ENCODE measurements at places on chromosomes 2 and 18.

GRCh38 chr2:47208852-47209606 is 53.9 kb upstream of the STPG4 start:
- DNase-seq, result no peak

DNA sequence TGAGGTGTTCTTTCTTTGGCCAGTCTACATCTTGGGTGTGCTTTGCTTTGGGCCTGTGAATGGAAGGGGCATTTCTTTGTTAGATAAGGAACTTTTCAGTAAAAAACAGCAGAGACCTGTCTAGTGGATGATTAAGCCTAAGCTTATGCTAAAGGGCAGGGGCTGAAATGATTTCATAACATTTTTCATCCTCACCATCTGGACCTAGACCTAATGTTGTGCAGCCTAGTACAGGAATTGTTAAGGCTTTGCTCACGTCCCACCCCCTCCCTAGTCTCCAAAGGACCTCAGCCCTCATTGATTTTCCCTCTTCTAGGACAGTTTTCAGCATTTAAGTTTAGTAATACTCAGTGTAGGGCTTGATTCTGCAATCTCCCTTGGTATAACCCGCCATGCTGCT is 111.8 kb downstream of the PRKCE start:
- no peak for DNase-seq

DNA sequence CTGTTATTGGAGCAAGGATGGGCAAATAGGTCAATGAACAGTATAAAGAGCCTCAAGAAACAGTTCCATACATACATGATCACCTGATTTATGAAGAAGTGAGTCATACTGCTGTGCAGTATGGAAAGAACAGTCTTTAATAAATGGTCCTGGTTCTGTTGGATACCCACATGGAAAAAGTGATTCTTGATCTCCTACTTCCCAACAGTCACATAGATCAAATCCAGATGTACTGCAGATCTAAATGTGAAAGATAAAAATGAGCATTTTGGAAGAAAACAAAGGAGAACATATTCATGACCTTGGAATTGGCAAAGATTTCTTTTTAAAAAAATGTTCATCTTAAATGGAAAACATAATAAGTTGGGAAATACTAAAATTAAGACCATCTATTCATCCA is 75.8 kb downstream of the CCDC148 start:
- no peak for DNase-seq

- DNase-seq, result no peak
These were observed 126.6 kb upstream of the SLC1A4 start for GRCh38 chr2:64862623-64863022.

DNA sequence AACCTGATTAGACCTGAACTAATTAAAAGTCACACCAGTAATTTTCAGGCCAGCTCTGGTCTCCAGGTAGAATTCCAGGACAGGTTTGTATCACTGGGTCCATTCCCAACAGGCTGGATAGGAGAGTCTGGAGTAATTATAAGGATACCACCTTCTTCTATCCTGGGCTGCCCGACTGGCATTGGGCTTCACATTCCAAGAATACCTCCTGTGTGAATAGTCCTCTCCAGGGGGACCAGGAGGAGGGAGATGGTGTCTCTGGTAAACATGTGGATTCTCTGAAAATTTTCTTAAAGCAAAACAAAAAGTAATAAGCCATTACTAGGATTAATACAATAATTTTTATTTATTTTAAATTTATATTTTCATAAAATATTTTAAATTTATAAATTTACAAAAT is 17.3 kb downstream of the DUSP11 start:
- DNase-seq, result no peak

DNA sequence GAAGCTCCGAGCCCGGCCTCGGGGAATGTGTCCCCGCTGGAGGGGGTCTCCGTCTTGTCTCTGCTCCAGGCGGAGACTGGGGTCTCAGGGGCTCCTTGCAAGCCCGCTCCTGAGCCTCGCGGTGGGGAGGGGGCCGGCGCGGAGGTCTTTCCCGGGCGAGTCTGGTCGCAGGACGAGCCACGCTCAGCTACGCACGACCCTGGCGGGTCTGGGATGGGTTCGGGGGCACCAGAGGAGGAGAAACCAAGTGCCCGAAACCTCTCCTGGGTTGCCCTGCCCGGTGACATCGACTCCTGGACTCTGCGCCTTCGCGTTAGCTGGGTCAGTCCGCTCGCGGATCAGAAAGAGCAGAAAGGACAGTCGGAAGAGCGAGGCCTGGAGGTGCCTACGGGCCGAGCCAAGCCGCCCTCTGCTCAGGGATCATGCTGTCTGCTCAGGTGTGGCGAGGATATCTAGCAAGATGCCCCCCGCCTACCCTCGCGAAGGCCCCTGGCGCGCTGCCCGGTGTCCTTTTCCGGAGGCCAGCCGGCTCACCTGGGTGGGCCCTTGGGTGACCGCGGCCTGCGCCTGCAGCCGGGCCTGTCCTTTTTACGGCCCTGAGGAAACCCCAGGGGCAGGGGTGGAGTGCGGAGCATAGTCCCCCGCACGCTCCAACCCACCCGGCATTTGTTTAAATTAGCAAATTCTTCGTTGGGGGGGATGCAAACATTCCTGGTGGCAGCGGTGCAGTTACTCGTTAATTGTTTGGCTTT is 58.7 kb downstream of the SNORC start:
- no peak for DNase-seq

DNA sequence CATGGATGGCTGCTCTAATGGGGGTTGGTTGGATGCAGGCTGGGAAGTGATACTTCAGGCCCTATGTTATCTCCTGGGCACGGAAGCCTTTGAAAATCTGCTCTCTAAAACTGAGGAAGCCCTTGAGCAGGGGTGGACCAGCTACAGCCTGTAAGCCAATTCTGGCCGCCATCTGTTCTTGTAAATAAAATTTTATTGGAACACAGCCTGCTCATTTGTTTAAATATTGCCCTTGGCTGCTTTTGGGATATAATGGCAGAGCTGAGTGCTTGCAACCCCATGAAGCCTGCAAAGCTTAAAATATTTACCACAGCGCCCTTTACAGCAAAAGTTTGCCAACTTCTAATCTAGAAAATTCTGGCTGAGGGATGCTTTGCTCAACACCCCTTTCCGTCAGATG is 11.9 kb upstream of the IGFBP2 start:
- no peak for DNase-seq

DNA sequence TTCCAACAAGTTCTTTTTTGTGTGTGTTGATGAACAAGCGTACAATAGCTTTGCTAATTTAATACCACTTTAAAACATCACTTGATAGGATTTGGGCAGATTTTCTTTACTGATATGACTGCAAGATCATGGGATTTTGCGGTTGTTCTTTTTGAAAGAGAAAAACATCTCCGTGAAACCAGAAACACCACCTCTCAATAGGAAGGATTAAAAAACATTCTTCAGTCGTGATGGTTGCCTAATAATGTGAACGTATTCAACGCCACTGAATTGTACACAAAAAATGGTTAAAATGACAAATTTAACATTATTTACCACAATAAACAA is 19.3 kb downstream of the RBMS1 start:
- DNase-seq, result no peak

- no peak for DNase-seq
These were observed 10.1 kb downstream of the TANK start for GRCh38 chr2:161170377-161170776.

GRCh38 chr2:196987649-196988364 is 61.3 kb upstream of the PGAP1 start:
- DNase-seq, result no peak

GRCh38 chr2:12965540-12966269 is 249.0 kb downstream of the TRIB2 start:
- DNase-seq, result no peak

- DNase-seq, result no peak
These were observed 196.1 kb upstream of the MYT1L start for GRCh38 chr2:2527148-2527547.

- no peak for DNase-seq
These were observed 1.9 kb upstream of the MEIS1 start for GRCh38 chr2:66432801-66433694.

GRCh38 chr2:167793725-167794124 is 453.7 kb downstream of the STK39 start:
- DNase-seq, result no peak

- DNase-seq, result no peak
These were observed 125.8 kb downstream of the NUP35 start for GRCh38 chr2:183250061-183250460.

DNA sequence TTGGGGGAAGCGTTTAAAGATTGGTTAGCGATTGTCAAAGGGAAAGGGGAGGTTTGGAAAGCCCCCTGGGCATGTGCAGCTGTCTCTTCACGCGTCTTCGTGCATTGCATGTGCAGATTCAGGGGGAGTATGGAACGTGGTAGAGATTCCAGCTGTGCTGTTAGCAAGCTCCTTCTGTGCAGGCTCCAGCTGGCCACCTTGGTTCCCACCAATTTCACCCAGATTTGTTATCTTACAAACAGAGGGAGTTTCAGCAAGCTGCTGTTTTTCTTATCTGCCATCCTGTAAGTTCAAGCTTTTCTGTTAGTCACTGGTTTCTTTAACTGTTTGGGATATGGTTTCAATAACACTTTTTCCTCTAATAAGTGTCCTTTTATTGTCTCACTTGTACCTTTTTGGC is 30.4 kb downstream of the FARP2 start:
- DNase-seq, result no peak

GRCh38 chr2:43818761-43819160 is 19.9 kb downstream of the ABCG5 start:
- DNase-seq, result no peak

DNA sequence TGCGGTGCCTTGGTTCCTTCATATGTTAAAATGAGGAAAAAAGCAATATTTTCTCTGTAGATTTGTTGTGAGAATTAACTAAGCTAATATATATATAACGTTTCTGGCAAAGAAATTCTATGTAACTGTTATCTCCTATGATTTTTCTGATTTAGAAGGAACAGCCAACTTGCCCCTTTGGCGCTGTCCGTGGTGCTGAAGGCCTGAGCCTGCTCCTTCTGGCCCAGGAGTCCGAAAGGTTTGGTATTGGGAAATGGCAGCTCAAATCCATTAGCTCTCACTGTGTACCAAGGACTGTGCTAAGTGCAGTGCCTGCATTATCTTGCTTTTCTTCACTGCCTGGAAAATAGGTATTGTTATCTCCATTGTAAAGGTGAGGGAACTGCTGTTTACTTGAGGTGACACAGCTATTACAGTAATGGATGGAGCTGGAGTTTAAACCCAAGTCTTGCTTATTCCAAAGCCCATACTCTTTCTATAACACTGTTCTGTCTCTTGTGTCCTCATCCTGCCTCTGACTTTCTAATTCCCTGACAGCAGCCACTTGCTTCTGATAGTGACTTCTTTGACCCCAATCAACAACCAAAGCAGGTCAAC is 52.2 kb downstream of the C1QL2 start:
- DNase-seq, result no peak

- no peak for DNase-seq
These were observed 124.5 kb upstream of the CTDP1 start for GRCh38 chr18:79554945-79555645.

Data from activated T-helper 1 cell treated with Interleukin-2 at 50 U/mL for 16 hours (primary cell).